ENCODE measurements at places on chromosomes 1 and 21.
A peak's percentile ranks its signal among the peaks of the same experiment; 100 is the strongest.

- no peak overlapping the region for H3K4me3 ChIP-seq
- peaks cover 7% of the 10 kb centered on the region for H3K4me1 ChIP-seq
- no peak overlapping the region for H3K27ac ChIP-seq
- no peaks in the 10 kb centered on the region for H3K36me3 ChIP-seq
- no peaks in the 10 kb centered on the region for H3K27me3 ChIP-seq
- peak; percentile 9 for DNase-seq
Observed at GRCh38 chr1:117638141-117638540, 32.3 kb downstream of the TENT5C start.

DNA sequence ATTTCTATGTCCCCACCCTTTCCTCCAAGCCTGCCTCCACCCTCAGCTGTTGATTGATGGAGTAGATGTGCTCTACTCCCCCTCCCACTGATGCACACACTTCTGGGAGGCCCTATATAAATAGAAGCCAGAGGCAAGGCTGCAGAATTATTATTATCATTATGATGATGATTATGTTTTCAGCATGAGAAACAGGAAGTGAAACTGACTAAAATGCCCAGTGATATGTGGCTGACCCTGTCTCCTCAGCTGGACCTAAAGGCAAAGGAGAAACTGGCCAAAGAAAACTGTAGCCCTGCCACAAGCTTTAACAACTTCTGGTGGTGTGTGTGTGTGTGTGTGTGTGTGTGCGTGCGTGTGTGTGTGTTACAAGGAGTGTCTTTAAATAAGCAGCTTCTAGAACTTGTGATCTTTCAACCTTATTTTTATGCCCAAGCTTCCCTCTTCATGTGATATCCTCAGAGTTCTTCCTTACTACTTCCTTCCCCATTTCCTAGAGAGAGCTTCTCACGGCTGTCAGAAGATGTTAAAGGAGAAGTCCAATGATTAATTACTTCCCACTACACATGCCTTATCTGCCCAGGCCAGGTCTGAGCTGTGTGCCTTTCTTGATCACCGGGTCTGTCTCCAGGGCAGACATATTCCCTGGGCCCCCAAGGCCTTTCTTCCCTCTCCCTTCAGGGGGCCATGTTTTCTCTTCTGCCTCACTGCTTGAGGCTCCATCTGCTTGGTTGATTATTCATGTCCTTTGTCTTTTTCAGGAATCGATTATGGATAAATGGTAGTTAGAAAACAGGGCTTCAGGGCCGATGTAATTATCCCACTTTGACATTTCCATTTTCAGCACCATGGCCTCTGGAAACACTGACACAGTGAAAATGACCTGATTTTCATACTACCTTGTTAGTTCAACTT is 11.6 kb upstream of the MAPKAPK2 start:
- H3K4me1 ChIP-seq, result peaks cover 12% of the 10 kb centered on the region
- H3K27me3 ChIP-seq, result no peaks in the 10 kb centered on the region
- peak overlapping the region; percentile 9 for H3K27ac ChIP-seq
- no peak overlapping the region for H3K4me3 ChIP-seq
- H3K36me3 ChIP-seq, result no peaks in the 10 kb centered on the region

GRCh38 chr1:7842517-7842916 is 10.3 kb downstream of the UTS2 start:
- H3K27me3 ChIP-seq, result no peaks in the 10 kb centered on the region
- H3K4me3 ChIP-seq, result no peak overlapping the region
- H3K4me1 ChIP-seq, result no peaks in the 10 kb centered on the region
- DNase-seq, result no peak
- H3K27ac ChIP-seq, result no peak overlapping the region

GRCh38 chr1:156417401-156418020 is 48.5 kb downstream of the RHBG start:
- DNase-seq, result no peak
- peaks cover 13% of the 10 kb centered on the region for H3K4me1 ChIP-seq
- H3K27ac ChIP-seq, result no peak overlapping the region
- no peaks in the 10 kb centered on the region for H3K36me3 ChIP-seq
- H3K27me3 ChIP-seq, result no peaks in the 10 kb centered on the region

GRCh38 chr21:39663742-39664492 is 51.2 kb downstream of the B3GALT5 start:
- no peak for DNase-seq
- no peaks in the 10 kb centered on the region for H3K27me3 ChIP-seq
- H3K27ac ChIP-seq, result no peak overlapping the region

DNA sequence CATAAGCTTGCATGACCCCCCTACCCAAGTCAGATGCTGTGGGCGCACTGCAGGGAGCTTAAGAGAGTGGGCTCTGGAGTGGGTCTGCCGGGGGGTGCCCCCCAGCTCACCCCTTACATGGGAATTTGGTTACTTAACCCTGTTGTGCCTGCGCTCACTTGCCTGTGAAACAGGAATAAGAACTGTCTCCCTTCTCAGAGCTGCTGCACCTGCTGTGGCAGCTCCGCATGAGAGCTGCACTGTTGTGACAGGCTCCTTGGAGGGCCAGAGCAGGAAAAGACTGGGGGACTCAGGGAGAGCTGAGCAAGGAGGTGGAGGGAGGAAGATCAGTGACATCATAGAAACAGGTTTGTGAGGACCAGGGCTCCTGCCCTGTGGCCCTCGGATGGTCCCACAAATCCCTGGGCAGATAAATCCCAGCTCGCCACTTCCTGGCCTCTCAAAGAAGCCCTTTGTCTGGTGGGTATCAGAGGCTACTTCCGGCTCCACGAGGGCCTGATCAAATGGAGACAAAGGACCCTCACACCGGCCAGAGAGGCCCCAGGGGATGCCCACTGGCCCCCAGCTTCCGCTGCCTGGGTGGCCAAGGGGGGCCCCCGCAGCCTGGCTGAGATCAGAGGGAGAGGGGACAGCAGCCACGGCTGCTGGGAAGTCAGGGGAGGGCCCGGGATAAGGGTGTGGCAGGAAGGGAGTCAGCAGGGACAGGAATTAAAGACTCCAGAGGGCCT is 28.9 kb upstream of the LAPTM5 start:
- DNase-seq, result no peak
- no peak overlapping the region for H3K4me3 ChIP-seq
- H3K27me3 ChIP-seq, result no peaks in the 10 kb centered on the region
- H3K27ac ChIP-seq, result no peak overlapping the region
- H3K4me1 ChIP-seq, result no peaks in the 10 kb centered on the region

GRCh38 chr1:219837994-219838294 is 90.4 kb downstream of the SLC30A10 start:
- no peaks in the 10 kb centered on the region for H3K27me3 ChIP-seq
- no peaks in the 10 kb centered on the region for H3K36me3 ChIP-seq
- no peak overlapping the region for H3K27ac ChIP-seq

GRCh38 chr1:173946380-173946921 is 29.3 kb upstream of the SERPINC1 start:
- no peaks in the 10 kb centered on the region for H3K27me3 ChIP-seq
- no peak overlapping the region for H3K4me3 ChIP-seq
- no peaks in the 10 kb centered on the region for H3K36me3 ChIP-seq
- no peak for DNase-seq
- no peak overlapping the region for H3K27ac ChIP-seq

GRCh38 chr1:88803444-88803843 is 87.9 kb downstream of the GTF2B start:
- no peak for DNase-seq
- no peaks in the 10 kb centered on the region for H3K4me1 ChIP-seq
- H3K36me3 ChIP-seq, result no peaks in the 10 kb centered on the region
- no peak overlapping the region for H3K4me3 ChIP-seq
- H3K27me3 ChIP-seq, result no peaks in the 10 kb centered on the region
- H3K27ac ChIP-seq, result no peak overlapping the region

GRCh38 chr1:86356247-86356646 is 39.9 kb downstream of the ODF2L start:
- no peak overlapping the region for H3K27ac ChIP-seq
- peaks cover 17% of the 10 kb centered on the region for H3K36me3 ChIP-seq
- no peaks in the 10 kb centered on the region for H3K4me1 ChIP-seq
- no peak overlapping the region for H3K4me3 ChIP-seq

GRCh38 chr1:205239078-205239477 is 11.3 kb downstream of the TMCC2 start:
- no peak overlapping the region for H3K27ac ChIP-seq
- no peak overlapping the region for H3K4me3 ChIP-seq
- no peak for DNase-seq
- H3K36me3 ChIP-seq, result no peaks in the 10 kb centered on the region
- no peaks in the 10 kb centered on the region for H3K4me1 ChIP-seq
- no peaks in the 10 kb centered on the region for H3K27me3 ChIP-seq

DNA sequence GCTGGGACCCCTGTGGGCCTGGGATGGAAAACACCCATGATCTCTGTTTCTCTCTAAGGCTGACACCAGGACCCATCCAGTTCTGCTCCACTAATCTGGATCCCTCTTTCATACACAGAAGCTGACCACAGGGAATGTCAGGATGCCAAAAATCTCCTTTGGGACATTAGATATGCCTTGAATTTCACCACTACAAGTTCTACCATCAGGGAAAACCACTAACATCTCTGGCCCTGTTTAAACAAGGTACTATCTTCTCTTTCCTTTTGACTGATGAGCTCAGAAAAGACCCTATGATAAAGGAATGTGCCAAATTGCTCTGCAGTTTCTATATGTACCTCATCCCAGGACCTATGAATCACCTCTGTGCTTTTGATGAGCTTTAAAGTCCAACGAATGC is 10.2 kb upstream of the PLXNA2 start:
- H3K27ac ChIP-seq, result no peak overlapping the region
- no peak overlapping the region for H3K4me3 ChIP-seq
- no peaks in the 10 kb centered on the region for H3K27me3 ChIP-seq

DNA sequence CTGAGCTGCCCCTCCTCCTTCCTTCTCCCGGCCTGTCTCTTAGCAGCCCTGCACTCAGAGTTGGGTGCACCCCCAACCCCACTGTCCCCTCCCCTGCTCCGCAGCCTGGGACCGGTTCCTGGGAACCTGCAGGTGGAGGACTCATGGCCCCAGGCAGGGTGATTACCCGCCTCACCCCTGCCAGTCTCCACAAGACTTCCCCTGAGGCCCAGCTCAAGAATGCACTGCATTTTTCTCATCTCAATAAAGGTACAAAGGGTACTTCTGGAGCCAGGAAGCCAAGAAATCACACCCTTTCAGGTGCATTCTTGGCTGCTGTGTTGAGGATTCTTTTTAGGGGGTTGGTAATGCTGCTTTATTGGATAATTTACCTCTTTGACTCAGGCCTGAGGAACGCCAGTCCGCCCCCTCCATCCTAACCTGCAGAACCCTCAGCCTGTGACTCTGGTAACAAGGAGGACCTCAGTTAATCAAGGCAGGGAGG is 126.3 kb upstream of the TMPRSS2 start:
- no peak overlapping the region for H3K27ac ChIP-seq
- H3K4me1 ChIP-seq, result no peaks in the 10 kb centered on the region
- no peak overlapping the region for H3K4me3 ChIP-seq
- no peaks in the 10 kb centered on the region for H3K27me3 ChIP-seq

- H3K27me3 ChIP-seq, result no peaks in the 10 kb centered on the region
- H3K36me3 ChIP-seq, result no peaks in the 10 kb centered on the region
- no peak overlapping the region for H3K4me3 ChIP-seq
Observed at GRCh38 chr1:14071581-14071980, 371.6 kb downstream of the PRDM2 start.

- no peaks in the 10 kb centered on the region for H3K36me3 ChIP-seq
- H3K4me3 ChIP-seq, result no peak overlapping the region
- H3K4me1 ChIP-seq, result no peaks in the 10 kb centered on the region
- H3K27ac ChIP-seq, result no peak overlapping the region
- no peak for DNase-seq
- no peaks in the 10 kb centered on the region for H3K27me3 ChIP-seq
Observed at GRCh38 chr1:232183802-232184201, 446.1 kb downstream of the SIPA1L2 start.

DNA sequence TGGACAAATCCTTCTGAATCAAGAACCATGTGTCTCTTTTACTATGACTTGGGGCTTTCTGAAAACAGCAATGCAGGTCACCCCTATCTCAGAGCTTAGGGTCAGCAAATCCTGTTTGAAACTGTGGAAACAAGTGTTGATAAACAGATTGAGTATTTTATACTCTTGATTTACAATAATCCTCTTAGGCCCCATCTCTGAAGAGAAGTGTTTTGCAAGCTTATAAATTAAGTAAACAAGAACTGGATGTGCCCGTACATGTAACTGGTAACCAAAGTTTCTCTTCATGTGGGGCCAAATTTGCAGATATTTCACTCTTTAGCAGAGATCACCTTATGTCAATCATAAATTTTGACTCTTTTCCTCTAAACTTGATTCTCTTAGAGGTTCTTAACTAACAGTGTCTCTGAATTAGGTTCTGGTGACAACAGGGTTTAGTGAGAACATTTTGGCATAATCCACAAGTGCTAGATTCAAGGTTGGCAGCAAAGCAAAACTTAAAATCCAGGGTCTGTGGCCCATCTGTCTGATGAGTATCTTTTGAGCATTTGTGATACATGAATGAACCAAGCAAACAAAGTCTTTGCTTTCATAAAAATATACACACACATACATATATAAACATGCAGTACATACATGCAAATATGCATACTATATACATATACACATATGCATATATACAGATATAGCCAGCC is 183.0 kb upstream of the HOOK1 start:
- no peaks in the 10 kb centered on the region for H3K36me3 ChIP-seq
- no peaks in the 10 kb centered on the region for H3K4me1 ChIP-seq
- H3K4me3 ChIP-seq, result no peak overlapping the region
- no peaks in the 10 kb centered on the region for H3K27me3 ChIP-seq

- DNase-seq, result no peak
- no peaks in the 10 kb centered on the region for H3K36me3 ChIP-seq
- H3K27ac ChIP-seq, result no peak overlapping the region
- H3K4me1 ChIP-seq, result no peaks in the 10 kb centered on the region
- H3K4me3 ChIP-seq, result no peak overlapping the region
Observed at GRCh38 chr1:156873659-156874058, 13.0 kb downstream of the NTRK1 start.

DNA sequence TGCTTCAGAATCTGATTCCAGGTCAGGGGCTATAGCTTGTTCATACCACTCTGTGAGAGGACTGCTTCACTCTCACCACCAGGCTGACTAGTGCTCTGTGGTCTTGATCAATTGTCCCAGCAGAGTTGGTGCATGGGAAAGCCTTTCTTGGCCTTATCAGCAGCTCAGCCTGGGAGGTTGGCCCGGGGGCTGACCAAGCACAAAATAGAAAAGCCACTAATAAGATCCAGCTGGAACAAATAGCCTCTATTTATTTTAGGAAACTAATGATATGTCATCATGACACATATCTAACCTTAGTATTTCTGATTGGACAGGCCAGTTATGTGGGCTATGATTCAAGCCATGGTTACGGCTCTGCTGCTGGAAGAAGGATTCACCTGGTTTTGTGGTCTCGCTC is 134.2 kb downstream of the GDAP2 start:
- H3K27me3 ChIP-seq, result no peaks in the 10 kb centered on the region
- H3K4me3 ChIP-seq, result no peak overlapping the region
- H3K27ac ChIP-seq, result no peak overlapping the region
- no peaks in the 10 kb centered on the region for H3K4me1 ChIP-seq

DNA sequence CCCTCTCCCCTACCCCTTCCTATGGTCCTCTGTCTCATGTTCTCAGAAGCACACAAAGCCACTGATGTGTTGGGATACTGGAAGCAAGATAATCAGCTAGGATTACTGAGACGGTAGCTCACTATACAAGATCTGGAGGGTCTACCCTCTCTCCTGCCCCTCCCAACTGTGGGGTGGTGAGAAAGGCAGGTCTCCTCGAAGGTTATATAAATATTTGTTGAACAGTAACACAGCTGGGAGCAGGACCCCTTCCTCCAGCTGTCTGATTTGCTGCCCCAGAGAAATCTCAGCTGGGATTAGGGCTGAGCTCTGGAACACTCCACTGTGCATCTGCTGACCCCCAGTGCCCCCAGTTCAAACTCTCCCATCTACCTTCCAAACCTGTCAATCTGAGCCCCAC is 94.2 kb upstream of the IPO9 start:
- H3K36me3 ChIP-seq, result no peaks in the 10 kb centered on the region
- H3K27me3 ChIP-seq, result no peaks in the 10 kb centered on the region
- no peaks in the 10 kb centered on the region for H3K4me1 ChIP-seq
- no peak overlapping the region for H3K27ac ChIP-seq
- no peak overlapping the region for H3K4me3 ChIP-seq
